ENCODE measurements at places on chromosomes 7 and 10.

DNA sequence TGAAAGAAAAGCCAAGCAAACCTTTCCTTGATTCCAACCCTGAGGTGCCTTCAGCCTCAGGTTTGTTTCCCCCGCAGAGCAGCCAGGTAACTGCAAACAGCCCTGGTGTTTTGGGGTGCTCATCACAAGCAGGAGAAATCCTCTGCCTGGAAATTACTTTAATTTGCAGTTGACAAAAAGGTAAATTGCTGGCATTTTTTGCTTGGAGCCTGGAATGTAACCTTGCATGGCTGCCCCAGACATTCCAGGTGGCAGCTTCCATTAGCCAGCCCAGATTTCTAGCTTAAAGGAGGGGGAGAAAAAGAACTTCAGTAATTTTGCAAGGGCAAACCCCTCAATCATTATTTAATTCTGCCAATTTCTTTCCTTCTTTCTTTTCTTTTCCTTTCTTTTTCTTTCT lies 194.4 kb downstream of the MYOF start:
- DNase-seq, result no peak
- H3K4me1 ChIP-seq, result no peaks in the 10 kb centered on the region
- H3K27ac ChIP-seq, result no peak overlapping the region
- no peak overlapping the region for H3K4me3 ChIP-seq
- no peaks in the 10 kb centered on the region for H3K27me3 ChIP-seq
- no peaks in the 10 kb centered on the region for H3K36me3 ChIP-seq

DNA sequence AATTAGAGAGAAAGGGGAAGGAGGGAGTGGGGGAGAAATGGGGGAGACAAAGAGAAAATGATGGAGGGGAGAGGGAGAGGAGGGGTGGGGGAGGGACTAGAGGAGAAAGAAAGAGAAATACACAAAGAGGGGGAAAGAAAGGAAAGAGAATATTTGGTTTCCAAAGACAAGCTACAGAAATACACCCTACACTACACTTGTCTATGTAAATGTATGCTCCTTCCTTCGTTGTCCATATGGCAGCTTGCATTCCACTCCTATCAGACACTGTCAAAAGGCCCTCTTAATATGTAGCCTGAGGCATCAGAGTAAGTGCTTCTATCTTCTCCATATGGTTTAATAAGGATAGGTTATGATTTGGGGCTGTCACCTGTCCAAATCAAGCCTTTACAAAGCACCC lies 92.8 kb upstream of the FEZF1 start:
- H3K4me3 ChIP-seq, result no peak overlapping the region
- no peaks in the 10 kb centered on the region for H3K27me3 ChIP-seq
- no peaks in the 10 kb centered on the region for H3K4me1 ChIP-seq
- H3K36me3 ChIP-seq, result peaks cover 10% of the 10 kb centered on the region
- H3K27ac ChIP-seq, result no peak overlapping the region

DNA sequence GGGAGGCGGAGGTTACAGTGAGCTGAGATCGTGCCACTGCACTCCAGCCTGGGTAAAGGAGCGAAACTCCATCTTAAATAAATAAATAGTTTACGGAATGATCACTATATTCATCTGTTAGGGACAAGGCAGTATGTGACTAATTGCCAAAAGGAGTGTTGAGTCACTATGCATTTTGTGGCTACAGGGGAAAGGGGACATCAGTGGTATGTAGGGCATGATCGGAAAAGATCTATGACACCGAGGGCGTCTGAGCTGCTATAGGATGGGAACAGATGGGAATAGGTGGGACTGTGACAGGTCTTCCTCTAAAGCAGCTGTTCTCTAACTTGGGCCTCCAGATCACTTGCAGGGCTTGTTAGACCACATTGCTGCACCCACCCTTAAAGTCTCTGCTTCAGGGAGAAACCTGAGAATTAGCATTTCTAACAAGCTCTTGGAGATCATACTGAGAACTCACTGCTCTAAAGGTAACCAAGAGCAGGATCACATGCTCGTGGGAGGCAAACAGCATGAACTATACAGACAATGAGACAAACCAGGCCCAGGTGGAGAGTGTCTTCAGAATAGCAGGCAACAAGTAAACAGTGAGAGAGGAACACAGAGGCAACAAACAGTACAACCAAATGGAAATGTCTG lies 65.1 kb upstream of the ITGA8 start:
- H3K4me1 ChIP-seq, result no peaks in the 10 kb centered on the region
- no peak overlapping the region for H3K27ac ChIP-seq
- no peak for DNase-seq
- H3K4me3 ChIP-seq, result no peak overlapping the region
- peaks cover 46% of the 10 kb centered on the region for H3K36me3 ChIP-seq

- DNase-seq, result peak; percentile 5
- H3K36me3 ChIP-seq, result no peaks in the 10 kb centered on the region
Measured at GRCh38 chr7:19143881-19144574, 1.2 kb downstream of the FERD3L start.

GRCh38 chr7:117385363-117386109 lies 41.8 kb downstream of the ASZ1 start:
- no peaks in the 10 kb centered on the region for H3K27me3 ChIP-seq
- H3K4me3 ChIP-seq, result no peak overlapping the region
- no peaks in the 10 kb centered on the region for H3K4me1 ChIP-seq
- no peak overlapping the region for H3K27ac ChIP-seq
- H3K36me3 ChIP-seq, result no peaks in the 10 kb centered on the region
- peak; percentile 28 for DNase-seq
